ENCODE measurements at places on chromosomes 7 and 10.

DNA sequence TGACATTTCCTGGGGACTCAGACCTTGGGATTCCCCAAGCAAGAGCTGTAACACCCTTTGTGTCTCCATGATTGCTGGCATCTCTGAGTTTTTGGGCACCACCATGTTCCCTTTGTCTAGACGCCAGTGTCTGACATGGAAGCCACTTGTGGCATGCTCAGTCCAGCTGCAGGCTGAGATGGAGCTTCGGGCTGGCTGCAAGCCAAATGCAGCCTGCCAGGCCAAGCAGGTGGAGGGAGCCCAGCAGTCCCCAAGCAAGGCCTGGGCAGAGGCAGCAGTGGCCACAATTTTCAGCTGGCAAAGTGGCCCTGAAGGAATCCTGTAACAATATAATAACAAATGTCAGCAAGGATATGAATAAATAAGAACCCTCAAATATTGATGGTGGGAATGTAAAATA, 86.2 kb upstream of the ABCB5 start:
- DNase-seq, result no peak

DNA sequence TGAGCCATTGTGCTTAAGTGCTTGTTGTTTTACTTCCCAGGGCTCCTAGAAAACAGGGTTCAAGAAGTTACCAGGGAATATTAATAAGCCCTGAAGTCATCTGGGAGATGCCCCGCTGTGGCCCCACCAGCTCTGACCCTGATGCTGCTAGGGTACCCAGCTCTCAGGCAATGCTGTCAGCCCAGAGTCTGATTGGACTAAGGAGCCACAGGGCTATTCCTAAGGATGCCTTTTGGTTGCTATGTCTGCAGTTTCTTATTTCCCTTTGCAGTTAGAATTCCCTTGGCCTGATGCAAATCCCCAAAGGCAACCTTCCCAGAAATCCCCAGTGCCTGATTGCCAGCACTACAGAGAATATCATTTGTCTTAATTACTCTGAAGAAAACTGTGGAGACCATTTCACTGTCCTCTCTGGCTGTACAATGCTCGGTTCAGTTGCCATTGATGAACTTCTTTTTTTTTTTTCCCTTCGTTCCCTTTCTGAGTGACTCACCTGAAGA, 236.7 kb upstream of the KMT2E start:
- no peak for DNase-seq

GRCh38 chr7:92464515-92464914, 13.2 kb downstream of the ERVW-1 start:
- DNase-seq, result no peak

DNA sequence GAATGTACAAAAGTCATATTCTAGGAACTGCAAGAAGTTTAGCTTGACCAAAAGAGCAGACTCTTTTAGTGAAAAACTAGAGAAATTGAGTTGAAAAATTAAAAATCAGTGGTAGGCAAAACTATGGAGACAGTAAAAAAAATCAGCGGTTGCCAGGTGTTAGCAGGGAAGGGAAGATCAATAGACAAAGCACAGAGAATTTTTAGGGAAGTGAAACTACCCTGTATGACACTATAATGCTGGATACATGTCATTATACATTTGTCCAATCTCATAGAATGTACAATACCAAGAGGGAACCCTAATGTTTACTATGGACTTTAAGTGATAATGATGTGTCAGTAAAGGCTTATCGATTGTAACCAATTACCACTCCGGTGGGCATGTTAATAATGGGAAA, 761.9 kb downstream of the MAGI2 start:
- DNase-seq, result no peak

- DNase-seq, result no peak
Measured at GRCh38 chr7:30764030-30764975, 6.9 kb upstream of the MINDY4 start.

DNA sequence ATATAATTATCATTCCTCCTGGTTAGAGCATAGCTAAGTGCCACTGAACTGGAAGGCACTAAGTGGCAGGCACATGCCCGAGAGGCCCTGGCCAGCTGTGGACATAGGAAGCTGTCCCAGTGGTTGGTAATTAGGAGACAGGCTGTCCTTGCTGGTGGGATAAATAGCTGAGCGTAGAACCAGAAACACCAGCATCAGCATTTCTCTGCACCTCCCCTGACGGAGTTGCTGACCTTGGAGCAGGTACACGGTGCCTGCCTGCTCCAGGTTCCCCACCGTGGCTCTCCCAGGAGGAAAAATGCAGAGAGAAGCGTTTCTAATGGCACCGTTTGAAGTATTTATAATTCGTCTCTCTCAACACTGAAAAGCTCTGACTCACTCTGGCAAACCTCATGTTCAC, 5.6 kb upstream of the ABLIM1 start:
- DNase-seq, result no peak

GRCh38 chr7:157645539-157645938, 308.7 kb downstream of the DNAJB6 start:
- no peak for DNase-seq

DNA sequence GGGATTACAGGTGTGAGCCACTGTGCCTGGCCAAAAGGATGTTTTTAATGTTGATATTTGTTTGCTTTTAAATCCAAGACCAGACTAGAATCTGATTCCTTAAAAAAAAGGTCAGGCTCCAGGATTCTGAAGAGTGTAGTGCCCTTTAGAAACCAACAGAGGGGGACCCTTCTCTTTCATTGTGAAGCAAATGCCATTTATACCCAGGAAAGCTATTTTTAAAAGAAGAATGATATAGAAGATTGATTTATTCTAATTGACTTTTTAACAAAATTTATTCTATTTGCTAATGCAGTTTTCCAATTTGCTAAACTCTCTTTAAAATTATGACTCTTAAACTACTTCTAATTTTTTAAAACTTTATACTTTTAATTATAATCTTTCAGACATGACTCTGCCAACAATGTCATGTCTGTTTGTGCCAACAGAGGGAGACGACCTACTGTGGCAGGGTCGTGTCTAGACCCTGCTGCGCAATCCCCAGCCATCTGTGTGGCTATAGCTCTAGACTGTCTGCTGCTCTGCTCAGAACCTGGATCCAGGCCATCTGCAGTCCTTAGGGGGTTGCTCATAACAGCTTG, 201.0 kb upstream of the IMMP2L start:
- no peak for DNase-seq

- DNase-seq, result no peak
Measured at GRCh38 chr7:31705377-31705776, 18.4 kb downstream of the PPP1R17 start.

DNA sequence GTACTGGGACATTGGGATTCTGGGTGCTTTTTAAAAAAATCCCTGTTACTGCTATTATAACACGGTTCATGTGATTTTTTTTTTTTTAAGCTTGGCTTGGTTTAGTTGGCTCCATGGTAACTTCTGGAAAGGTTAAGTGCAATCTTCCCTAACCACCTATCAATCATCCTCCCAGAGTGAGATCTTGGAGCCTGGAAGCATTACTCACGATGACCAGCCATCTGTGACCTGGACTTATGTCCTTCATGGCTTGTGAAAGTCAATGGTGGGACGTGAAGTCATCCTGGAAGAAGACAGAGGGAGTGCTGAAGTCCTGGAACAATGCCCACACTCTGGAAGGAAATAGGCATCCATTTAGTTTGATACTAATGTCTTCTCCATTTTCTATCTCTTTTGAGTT, 135.5 kb upstream of the FRMD4A start:
- DNase-seq, result no peak

GRCh38 chr10:59582780-59583179, 126.9 kb downstream of the SLC16A9 start:
- DNase-seq, result no peak

GRCh38 chr10:110411047-110411410, 86.7 kb upstream of the DUSP5 start:
- no peak for DNase-seq

- DNase-seq, result no peak
Measured at GRCh38 chr7:46633200-46633599, 712.1 kb upstream of the IGFBP3 start.

GRCh38 chr7:70616211-70616610, 515.7 kb upstream of the GALNT17 start:
- no peak for DNase-seq

DNA sequence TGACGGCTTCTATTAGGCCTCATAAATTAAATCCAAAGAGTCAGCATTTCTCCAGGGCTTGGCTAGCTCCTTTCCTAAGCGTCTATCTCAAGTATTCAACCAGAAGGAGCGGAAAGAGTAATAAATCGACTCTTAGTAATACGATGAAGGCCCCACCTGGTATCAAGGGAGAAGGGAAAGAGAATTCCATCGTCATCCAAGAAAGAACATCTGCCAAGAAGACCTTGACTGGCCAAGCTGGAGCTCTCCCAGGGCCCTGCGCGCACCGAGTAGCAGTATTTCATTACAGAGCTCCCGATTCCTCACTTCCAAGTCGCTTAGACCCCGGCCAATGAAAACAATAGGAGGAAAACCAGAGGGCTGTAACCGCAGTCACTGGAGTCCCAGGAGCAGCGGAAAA, 178.0 kb upstream of the FRMD4A start:
- DNase-seq, result no peak

DNA sequence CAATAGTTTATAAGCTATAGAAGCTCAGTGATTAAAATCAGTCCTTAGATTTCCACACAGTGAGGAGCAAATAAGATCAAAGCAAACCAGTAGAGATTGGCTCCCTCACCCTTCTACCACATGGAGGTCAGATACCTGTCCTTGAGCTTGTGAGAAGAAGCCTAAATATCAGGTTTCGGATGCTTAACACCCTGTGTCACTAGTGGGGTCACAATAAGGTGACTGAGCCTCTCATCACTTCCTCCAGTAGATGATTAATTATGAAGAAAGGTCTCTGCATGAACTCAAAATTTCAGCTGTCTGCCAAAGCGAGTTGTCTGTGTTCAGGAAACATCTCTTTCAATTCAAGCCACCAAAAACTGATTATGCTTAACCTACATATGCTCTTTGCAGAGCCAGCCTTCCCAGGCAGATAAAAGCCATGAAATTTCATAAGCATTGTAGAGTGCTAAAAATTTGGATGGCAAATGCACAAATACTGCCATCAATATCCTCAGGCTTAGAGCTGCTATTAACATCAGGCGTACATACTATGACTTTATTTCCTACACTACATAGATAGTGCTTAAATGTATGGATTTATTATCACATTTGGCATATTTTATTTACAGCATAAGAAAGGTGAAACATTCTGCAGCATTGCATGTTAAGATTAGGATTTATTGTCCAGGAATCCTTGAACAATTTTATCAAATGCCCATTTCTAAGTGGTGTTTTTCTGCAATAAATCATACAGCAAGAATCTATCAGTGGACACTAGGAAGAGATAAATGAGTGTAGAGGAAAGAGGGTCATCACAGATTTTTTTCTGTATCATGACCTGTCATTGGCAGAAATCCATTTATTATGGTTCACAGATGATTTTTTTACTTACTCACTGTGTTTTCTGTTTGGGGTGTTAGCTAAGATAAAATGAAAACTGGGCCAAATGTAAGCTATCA, 285.1 kb upstream of the SP8 start:
- no peak for DNase-seq

GRCh38 chr7:85950418-85950817, 693.3 kb upstream of the GRM3 start:
- no peak for DNase-seq

GRCh38 chr7:116434820-116435341, 64.7 kb upstream of the CAV2 start:
- DNase-seq, result no peak

DNA sequence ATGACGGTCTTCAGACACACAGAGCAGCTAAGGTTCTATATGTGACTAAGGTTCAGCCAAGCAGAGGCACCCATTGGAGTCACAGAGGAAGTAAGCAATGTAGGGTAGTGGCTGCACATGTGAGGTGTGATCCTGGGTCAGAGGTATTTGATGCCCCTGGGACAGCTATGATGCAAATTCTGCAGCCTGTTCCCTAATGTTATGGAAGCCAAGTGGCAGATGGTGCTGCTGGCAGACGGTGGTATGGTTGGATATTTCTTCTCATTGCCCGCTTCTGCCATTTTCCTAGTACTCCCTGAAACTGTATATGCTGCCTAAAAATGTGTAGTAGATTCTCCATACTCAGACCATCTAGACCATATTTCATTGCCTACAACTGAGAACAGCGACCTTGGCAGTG, 7.2 kb downstream of the TAS2R16 start:
- DNase-seq, result no peak

- no peak for DNase-seq
Measured at GRCh38 chr7:712381-713138, 13.9 kb upstream of the DNAAF5 start.

DNA sequence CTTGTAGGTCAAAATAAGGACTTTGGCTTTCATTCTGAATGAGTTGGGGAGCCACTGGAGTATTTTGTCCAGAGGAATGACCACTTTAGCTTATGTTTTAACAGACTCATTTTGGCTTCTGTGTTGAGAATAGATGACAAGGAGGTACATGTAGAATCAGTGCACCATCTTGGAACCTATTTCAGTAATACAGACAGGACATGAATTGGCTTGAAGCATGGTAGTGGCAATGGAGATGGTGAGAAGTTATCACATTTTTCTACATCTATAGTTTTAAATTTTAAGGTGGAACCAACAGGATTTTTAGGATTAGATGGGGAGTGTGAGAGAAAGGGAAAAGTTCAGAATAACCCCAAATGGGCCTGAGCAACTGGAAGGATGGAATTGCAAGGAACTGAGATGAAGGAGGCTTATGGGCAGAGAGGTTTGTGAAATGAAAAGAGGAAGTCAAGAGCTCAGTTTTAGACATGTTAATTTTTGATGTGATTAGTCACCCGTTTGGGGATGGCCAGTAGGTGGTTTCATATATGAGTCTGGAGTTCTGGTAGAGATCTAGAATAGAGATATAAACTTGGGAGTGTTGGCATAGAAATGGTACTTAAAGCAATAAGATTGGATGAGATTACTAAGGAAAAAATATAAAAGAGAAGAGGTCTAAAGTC, 89.2 kb upstream of the JAZF1 start:
- no peak for DNase-seq

Data from activated CD8-positive, alpha-beta memory T cell treated with anti-CD3 and anti-CD28 coated beads, Interleukin-2, amount 50 U/mL, for 48 hours (primary cell).